Stimulated activated CD8-positive, alpha-beta memory T cell treated with anti-CD3 and anti-CD28 coated beads, Interleukin-4, amount 100 ng/mL, for 48 hours (primary cell): ENCODE measurements at places on chromosomes 12 and 14.

DNA sequence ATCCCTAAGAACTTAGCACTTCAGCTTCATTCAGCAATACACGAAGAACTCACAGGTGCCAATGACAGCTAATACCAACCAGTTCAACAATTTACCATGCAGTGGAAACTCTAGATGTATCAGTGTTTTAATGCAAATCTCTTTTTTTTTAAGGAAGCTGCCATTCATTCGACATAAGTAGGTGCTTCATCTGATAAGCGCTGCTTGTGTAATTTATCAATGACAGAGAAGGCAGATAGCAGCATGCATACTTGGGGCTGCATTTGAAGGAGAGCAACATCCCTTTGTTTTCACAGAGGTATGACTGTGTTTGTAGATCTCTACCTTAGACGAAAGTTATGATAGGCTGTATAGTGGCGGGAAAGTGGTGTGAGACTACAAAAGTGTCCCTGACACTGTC, 977.1 kb downstream of the AACS start:
- DNase-seq: no peak

DNA sequence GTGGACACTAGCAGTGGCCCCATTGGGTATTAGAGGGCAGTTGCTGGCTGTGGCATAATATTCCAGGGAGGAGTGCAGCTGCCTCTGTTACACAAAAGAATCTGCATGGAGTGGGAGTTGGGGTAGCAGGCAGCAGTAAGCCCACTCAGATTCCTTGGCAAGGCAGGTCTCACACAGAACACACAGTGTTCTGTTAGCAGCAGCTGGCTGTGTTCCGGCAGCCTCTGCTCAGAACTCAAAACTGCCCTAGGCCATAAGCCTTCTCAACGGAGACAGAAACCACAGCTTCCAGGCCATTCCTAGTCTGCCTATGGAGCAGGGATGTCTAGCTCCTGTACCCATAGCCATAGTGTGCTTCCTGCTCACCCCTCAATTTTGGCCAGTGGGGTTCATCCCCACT, 1085.4 kb downstream of the SLC6A15 start:
- no peak for DNase-seq

GRCh38 chr14:68307790-68308168, 485.1 kb downstream of the ZFP36L1 start:
- no peak for DNase-seq

DNA sequence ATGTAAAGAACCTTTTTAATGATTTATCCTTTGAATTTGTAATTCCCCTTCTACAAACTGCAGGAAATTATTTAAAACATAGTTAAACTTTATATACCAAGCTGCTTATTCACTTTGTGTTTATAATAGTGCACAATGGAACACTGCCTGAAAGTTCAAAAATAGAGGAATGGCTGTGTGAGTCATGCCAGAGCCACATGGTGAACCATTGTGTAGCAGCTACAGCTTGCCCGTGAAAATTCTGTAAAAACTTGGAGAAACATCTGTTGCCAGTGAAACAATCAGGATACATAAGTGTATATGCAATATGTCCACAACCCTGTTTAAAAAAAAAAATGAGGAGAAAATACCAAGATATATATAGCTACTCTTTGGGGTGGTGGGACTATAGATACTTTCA, 59.5 kb downstream of the VEZT start:
- no peak for DNase-seq

GRCh38 chr12:20350495-20350894, 17.8 kb upstream of the PDE3A start:
- no peak for DNase-seq

- DNase-seq: no peak
Measured at GRCh38 chr12:22318108-22318737, 16.3 kb downstream of the ST8SIA1 start.

DNA sequence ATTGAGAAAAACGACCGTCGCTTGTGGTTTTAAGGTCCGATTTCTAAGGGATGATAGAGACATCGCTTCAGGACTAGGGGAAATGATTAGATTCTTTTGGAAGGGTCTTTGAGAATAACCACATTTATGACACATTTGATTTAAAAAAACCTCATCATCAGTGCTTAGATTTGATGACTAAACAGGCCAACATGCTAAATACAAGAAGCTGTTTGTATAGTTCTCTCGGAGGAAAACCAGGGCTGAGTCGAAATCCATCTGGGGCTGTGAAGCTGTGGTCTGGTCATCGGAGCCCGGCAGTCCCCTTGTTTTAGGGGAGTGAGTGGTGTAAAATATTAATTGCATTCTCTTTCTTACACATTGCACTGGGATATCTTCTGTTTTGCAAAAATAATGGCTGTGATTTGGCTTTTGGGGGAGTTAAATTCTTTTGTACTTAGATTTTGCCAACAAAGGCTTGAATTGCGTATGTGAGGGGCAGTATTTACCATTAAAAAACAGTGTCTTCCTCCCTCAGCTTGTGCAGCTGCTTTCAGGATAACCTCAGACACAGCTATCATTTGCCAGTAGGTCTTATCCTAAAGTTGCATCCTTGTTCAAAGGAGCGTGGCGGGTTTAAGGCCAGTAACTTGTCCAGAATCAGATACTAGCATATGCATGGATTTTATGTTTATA, 550 bp downstream of the GNG2 start:
- no peak for DNase-seq

DNA sequence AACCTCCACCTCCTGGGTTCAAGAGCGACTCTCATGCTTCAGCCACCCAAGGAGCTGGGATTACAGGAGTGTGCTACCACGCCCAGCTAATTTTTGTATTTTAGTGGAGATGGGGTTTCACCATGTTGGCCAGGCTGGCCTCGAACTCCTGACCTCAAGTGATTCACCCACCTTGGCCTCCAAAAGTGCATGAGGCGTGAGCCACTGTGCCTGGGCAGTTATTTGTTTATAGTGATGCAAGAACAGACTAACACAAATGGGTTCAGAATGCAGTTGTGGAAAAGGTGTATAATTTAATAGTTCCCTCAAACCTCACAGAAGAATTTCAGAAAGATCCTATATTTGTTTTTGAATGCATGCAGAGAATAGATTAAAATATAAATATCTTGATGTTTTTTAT, 447.1 kb downstream of the ZFP36L1 start:
- no peak for DNase-seq

- no peak for DNase-seq
Measured at GRCh38 chr12:124551268-124552144, 15.9 kb downstream of the NCOR2 start.

GRCh38 chr14:83300476-83301064, 1766.9 kb upstream of the SEL1L start:
- DNase-seq: no peak

GRCh38 chr14:105117257-105117646, 51.3 kb downstream of the JAG2 start:
- no peak for DNase-seq

DNA sequence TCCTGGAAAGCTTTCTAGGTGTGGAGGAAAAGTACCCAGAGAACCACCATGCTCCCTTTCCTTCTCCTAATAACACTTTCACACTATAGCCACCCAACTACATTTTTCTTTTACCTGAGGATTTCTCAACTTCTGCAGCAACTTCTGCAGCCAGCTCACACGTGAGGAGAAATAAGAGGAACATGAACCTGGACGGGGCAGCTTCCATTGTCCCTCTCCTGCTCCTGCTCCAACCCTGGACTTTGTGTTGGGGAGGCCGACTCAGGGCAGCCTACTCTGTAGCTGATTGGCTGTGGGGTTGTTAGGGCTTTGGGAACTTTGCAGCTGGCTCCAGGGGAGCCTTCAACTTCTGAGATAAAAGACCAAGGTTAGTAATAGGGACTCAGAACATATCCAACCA, at the start of gene ERP27:
TSS of gene ERP27 (minus strand) at position 237 of the 400 bp plus-strand sequence. CDS start at position 208, 29 bp downstream.
- DNase-seq: no peak

DNA sequence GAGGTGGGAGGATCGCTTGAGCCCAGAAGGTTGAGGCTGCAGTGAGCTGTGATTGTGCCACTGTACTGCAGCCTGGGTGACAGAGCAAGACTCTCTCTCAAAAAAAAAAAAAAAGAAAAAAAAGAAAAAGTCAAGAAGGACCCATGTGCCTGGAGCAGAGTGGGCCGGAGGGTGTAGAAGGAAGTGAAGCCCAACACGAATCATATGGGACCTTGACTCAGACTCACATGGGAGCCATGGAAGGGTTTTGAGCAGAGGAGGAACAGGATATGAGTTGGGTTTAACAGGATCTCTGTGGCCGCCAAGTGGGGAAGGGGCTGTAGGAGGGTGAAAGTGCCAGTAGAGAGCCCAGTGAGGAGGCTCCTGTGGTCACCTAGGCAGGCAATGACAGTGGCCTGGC, 165.4 kb downstream of the PHETA1 start:
- no peak for DNase-seq

- DNase-seq: no peak
Measured at GRCh38 chr14:38883127-38883526, 219.9 kb downstream of the SEC23A start.

DNA sequence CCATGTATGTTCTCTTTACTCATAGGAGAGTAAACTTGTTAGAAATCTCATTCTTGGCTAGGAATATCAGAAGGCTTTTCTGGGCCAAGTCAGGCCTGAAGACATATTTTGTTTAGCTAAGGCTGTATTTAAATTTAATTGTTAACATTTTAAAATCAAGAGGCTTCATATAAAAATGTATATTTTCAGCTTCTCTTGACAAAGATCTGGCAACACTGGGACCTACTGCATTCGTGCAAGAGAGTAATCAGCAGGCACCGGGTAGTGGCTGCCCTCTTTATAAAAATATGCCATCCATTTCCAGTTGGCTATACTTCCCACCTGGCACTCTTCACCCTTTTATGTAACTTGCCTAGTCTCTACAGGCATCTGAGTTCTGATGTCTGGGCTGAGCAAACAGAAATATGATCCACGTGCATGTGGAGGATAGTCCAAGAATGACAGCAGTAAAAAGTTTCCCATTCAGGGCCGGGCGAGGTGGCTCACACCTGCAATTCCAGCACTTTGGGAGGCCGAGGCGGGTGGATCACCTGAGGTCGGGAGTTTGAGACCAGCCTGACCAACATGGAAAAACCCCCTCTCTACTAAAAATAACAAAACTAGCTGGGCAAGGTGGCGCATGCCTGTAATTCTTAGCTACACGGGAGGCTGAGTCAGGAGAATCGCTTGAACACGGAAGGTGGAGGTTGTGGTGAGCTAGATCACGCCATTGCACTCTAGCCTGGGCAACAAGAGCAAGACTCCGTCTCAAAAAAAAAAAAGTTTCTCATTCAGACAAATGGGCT, 2.0 kb upstream of the SOS2 start:
- peak; percentile 33 for DNase-seq

- DNase-seq: no peak
Measured at GRCh38 chr12:53057816-53058500, 8.1 kb downstream of the TNS2 start.

DNA sequence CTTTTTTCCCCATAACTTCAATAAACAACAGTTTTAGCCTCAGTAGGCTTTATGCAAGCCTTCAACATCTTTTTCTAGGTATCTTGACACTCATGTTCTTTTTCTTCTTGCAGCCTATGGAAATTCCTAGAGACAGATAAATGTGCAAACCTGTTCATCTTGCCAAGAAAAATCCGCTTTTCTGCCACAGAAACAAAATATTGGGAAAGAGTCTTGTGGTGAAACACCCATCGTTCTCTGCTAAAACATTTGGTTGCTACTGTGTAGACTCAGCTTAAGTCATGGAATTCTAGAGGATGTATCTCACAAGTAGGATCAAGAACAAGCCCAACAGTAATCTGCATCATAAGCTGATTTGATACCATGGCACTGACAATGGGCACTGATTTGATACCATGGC, 295.9 kb downstream of the ZFP36L1 start:
- no peak for DNase-seq

DNA sequence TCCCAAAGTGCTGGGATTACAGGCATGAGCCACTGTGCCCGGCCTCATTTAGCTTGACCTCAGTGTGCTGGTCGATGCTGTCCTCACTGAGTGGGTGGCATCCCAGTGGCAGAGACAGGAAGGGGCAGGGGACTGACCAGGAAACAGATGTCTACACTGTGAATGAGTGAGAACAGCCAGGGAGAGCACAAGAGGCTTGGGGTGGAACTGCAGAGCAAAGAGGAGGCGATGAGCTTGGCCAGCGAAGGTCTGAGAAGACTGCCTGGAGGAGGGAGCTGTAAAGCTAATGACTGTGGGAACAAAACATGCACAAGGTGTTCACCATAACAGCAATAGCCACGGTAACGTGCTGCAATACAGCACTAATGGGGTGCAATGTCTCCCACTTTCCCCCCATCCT, 57.2 kb upstream of the BEGAIN start:
- no peak for DNase-seq

DNA sequence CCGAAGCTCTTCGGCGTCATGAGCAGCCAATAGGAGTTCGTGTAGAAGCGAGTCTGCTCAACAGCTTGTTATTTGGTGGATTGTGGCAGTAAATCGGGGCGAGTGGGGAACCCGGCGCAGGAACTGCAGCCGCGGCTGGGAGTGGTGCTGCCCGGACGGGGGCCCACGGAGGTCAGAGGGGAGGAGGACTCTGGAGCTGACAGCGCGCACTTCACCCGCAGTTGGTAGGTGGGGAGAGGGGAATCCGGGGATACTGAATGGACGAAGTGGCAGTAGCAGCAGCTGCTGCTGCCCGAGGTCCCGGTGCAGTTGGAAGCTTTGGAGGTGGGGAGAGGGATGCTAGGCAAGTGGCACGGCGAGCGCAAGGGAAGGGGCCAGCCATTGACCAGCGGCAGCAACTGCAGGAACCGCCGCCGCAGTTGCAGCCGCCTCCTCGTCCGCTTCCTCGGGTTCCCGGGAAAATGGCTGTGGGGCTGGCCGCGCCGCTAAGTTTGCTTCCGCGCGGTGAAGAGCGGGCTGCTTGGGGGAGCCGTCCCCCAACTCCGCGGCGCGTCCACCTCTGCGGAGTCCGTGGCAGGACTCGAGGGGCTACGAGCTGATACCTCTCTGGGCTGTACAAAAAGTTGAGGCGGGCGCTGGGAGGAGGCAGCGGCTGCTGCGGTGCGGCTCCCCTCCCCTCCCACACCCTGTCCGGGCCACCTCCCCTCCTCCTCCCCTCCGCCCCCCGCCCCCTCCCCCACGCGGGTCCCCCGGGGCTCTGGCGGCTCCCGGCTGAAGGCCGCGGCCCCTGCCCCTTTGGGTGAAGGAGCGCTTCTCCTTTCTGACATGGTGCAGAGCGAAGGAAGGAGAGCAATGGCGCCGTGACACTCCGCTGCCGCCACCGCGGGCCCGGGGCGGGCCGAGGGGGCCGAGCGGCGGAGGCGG, at the start of gene ARID4A:
TSS of gene ARID4A (plus strand) at position 79 of the 924 bp plus-strand sequence. CDS start 1,300 bp downstream, outside the sequence.
- peak; percentile 80 for DNase-seq

DNA sequence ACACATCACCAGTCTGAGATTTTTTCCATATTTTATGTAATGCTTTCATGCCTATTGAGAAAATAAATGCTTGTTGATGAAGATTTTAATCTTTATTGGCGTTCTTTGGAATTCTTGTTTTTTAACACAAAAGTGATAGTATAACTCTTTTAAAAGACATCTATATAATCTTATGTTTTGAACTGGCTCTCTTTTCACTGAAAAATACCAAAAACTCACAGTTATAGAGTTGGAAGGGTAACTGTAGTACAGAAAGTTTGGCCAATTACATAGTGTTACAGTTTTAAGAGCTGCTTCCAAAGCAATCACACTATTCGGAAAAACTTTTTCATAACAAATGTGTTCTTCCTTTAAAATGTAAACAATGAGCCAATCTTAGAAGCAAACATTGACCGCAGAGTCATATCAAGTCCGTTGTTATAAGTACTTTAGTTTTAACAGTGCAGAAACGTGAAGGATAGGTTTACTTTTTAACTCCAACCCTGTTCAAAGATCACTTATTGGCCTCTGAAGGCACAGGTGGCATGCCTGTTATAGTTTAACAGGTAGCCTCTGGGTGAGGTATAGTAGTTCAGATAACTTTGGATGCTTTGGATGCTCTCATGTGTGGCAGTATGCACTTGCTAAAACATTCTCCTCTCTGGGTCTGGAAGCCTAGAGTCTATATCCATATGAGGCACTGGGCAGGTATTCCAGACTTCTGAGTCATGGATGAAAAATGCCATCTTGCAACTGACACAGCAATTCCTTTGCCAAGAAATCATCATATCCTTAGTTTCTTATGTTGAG, 12.1 kb upstream of the NTN4 start:
- DNase-seq: no peak
